ENCODE measurements at places on chromosomes 2 and 18.

DNA sequence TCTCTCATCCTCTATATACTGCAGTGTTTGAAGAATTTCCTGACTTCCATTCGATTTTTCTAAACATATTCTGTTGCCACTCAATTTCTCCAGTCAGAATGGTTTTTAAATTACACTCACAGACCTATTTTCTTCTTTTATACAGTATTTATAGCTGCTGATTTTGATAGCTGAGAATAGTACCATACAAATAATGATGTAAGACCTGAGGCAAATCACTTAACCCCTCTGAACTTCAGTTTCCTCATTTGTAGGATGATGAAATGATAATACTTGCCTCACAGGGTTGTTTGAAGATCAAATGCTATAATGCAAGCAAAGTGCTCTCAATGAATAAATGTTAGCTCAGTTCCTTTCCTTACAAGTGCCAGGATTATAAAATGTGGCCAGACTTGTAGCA is 241.8 kb downstream of the CPS1 start:
- no peak for DNase-seq

DNA sequence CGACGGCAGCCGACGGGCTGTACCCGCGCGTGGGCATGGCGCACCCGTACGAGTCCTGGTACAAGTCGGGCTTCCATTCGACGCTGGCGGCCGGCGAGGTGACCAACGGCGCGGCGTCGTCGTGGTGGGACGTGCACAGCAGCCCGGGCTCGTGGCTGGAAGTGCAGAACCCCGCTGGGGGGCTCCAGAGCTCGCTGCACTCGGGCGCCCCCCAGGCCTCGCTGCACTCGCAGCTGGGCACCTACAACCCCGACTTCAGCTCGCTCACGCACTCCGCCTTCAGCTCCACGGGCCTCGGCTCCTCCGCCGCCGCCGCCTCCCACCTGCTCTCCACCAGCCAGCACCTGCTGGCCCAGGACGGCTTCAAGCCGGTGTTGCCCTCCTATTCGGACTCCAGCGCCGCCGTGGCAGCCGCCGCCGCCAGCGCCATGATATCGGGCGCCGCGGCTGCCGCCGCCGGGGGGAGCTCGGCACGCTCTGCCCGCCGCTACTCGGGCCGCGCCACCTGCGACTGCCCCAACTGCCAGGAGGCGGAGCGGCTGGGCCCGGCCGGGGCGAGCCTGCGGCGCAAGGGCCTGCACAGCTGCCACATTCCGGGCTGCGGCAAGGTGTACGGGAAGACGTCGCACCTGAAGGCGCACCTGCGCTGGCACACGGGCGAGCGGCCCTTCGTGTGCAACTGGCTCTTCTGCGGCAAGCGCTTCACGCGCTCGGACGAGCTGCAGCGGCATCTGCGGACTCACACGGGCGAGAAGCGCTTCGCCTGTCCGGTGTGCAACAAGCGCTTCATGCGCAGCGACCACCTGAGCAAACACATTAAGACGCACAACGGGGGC is 2.0 kb downstream of the SP9 start:
- no peak for DNase-seq

GRCh38 chr2:33126552-33126951 is 179.8 kb downstream of the LTBP1 start:
- DNase-seq, result no peak

- DNase-seq, result no peak
These were observed 52.4 kb upstream of the UPP2 start for GRCh38 chr2:158049129-158049855.

DNA sequence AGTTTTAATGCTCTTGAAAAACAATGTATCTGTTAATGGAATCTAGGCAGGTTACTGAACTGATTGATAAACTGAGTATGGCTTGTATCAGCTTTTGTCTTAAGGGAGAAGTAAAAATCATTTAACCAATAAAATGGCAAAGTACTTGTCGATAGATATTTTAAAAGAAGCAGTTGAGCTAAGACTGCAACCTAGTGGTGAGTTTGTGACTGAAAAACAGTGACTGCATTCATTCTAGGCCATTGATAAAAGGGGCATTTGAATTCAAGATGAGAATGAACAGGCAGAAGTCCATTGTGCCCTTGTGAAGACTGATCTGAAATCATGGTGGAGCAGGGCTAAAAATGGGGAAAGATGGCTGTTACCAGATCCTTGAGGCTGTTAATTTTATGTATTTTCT is 59.4 kb upstream of the MSTN start:
- no peak for DNase-seq

DNA sequence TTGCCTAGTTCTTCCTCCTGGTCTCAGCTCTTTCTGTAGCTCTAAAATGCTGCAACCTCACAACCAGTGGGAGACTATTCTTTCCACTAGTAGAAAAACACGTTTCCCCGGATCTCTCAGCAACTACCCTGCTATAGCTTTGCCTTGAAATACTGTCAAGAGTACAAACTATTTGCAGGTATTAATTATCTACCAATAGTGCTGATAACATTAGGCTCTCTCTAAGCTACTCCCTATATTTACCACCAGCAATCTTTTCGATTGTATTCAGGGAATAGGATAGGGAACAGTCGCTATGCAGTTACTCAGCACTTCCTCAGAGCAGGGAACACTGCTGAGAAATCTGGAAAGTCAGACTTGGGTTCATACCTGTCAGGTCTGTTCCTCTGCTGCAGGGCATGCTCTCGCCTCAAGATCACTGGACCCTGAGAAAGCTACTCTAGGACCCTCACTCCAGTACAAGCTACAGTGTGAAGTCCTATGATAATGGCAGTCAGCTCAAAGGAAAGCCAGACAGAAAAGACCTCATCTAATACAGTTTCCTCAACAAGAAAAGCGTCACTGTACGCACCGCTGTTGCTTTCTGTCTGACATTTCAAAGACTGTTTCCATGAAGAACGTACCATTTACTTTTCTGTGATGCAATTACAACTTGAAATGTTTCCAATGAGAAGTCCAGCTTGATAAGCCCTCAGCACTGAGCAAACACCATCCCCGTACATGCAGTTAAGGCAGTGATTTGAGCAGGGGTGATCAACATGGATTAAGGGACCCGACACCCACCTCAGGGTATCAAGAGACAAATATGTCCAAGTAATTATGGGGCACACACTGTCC is 22.7 kb downstream of the GDF7 start:
- no peak for DNase-seq

DNA sequence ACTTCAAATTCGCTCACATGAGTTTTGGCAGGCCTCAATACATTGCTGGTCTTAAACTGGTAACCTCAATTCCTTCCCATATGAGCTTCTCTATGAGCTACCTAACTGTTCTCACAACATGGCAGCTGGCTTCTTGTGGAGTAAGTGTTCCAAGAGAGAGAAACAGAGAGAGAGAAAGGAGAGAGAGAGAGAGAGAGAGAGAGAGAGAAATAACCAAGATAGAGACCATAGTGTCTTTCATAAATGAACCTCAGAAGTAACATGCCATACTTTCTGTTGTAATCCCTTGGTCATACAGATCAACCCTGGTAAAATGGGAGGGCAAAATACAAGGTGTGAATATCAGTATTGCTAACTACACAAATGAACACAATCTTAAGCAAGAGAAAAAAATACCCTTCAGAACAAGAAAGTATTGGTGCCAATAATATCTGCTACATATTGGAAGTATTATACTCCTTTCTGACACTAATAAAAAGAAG is 33.2 kb upstream of the UBE2E3 start:
- no peak for DNase-seq

DNA sequence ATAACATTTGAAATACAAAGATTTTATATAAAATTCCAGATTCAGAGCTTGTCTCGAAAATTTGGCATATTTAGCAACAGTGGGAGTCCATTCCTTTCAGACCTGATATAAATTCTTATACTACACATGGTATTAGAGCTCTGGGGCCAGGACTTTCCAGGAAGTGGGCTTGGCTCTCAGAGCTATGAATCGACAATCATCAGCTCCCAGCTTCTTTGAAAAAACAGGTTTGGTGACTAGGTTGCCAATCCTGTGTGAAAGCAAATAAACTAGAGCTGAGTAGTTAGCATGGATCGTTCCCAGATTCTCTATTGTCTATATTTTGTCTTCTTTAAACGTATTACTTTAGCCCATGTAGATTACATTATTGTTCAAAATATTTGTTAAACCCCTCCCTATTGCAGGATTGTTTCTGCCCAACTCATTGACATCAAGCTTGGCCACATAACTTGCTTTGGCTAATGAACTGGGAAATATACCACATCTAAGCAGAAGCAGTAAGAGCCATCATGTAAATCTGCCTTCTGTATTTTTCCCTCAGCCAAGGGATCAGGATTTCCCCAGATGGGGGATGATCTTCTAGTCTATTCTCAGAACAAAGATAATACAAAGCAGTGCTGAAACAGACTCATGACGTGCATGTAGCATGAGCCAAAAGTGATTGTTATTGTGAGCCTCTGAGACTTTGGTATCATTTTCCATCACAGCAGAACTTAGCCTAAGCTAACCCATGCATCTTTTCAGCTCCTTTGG is 105.4 kb downstream of the KCNH7 start:
- DNase-seq, result no peak

- DNase-seq, result no peak
These were observed 152.0 kb upstream of the ZEB2 start for GRCh38 chr2:144671695-144672455.

- DNase-seq, result no peak
These were observed 61.0 kb downstream of the CRIM1 start for GRCh38 chr2:36416370-36417165.

DNA sequence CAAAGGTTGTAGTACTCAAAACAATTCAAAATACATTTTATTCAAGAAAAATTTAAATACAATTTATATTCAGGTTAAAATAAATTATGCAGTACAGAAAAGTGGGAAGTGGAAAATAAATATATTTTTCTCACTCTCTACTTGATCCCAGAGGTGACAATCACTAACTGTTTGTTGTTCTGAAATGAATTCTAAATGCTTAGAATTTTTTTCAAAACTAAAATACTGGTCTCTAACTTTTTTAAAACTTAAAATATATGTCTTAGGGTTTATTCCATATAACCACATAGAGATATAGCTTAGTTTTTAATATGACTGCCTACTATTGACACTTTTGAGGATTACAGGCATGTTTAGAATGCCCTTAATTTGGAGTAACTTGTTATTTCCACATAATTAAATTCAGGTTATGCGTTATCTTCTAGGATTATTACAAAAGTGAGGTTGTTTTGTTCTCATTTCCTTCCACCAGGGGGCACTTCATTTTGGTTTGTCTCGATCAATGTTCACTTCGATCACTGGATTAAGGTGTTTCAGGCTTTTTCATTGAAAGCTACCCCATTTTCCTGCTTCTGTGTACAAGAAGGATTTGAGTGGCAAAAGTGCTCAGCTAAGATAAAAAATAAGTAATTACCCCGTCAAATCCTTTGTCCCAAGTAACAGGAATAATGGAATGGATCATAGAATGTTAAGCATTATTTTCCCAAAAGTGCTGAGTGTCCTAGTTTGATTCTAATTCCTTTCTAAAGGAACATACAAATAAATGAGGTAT is 27.1 kb upstream of the TFPI start:
- DNase-seq, result no peak

DNA sequence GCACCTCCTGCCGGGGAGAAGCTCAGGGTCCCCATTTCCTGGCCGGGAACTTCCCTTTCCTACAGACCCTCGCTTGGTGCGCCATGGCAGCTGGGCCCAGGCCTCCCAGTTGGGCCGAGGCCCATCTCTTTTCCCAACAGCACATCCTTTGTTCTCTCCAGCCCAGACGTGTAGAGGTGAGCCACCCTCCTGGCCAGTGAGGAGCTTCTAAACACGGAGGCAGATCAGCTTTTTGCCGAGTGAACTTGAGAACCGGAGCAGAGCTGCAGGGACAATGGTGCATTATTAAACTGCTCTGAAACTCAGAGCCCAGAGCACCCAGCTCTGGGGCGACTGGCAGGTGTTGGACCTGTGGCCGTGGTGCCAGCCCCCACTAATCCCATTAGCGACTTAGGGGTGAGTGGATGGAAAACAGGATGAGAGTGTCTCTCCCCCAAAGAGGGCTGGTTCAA is 25.4 kb downstream of the SH3BP4 start:
- no peak for DNase-seq

DNA sequence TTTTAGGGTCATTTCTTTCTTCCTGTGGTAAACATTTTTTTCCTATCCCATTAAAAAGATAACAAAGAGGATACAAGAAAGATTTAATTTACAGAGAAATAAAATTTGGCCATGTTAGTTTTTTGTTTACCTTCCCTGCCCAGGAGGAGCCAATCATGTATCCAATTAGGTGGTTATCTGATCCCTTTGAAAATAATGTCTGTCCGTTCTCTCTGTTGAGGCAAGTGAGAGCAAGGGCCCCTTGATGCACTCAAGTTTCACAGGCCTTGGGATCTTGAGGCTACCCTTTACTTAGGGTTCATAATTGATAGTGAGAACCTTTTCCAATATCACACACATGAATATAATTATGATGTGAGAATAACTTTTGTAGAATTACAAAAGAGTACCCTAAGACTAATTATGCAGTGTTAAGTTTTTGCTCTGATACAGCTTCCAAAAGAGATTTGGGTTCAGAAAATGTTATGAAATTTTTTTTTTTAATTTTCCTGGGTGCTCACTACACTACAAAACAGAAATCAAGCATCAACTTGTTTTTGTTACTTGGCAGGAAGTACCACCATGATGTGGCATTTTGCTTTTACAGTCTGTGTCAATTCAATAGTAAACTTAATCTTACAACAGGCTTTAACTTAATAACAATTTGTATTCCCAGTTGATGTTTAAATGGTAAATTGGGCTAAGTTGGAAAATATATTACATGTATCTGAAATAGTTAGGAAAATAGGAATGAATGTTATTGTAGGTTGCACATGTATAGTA is 42.0 kb downstream of the AFTPH start:
- no peak for DNase-seq

GRCh38 chr2:47569658-47570475 is 166.9 kb downstream of the MSH2 start:
- no peak for DNase-seq

- DNase-seq, result no peak
These were observed 33.7 kb upstream of the ZNF516 start for GRCh38 chr18:76528477-76529432.

DNA sequence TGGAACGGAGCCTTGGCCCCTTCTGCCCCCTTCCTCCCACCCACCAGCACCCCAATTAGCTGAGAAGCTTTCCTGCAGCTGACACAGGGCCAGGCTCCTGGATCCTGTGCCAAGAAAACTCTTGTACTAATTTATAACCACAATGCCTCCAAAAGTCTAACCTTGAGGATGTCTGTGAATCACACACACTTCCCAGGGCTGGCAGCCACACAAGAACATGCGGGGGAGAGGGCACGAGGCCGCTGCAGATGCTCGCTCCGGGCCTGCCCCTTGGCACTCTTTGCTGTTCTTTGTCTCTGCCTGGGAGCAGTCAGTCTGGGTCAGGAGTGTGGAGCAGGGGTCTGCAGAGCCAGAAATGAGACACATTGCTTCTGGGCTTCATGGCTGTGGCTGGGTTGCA is 62.7 kb upstream of the KIF5C start:
- no peak for DNase-seq

- no peak for DNase-seq
These were observed 28.7 kb downstream of the ACAA2 start for GRCh38 chr18:49784427-49785185.

Data from stimulated activated CD4-positive, alpha-beta T cell treated with anti-CD3 and anti-CD28 coated beads, Interleukin-12 subunit alpha, Interleukin-12 subunit beta, amount 100 ng/mL, for 24 hours (primary cell).